CD4-positive, alpha-beta T cell treated with Interleukin-6 for 4 hours (primary cell): ENCODE measurements at places on chromosomes 5 and 9.

DNA sequence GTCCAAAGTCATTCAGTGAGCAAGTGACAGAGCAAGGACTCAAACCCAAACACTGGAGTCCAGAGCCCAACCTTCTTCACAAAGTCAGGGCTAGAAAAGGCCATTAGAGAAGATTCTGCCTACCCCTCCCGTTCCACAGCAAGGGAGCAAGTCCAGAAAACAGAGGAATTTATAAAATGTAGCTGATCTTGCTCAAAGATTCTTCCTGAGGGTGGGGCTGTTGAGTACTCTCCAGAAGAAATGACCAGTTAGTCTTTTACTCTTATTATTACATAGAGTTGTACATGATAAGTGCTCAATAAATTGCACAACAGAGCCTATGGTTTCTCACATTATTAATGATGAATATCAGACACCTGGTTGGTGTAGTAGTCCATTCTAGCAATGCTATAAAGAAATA, 39.3 kb upstream of the HMHB1 start:
- DNase-seq: no peak

DNA sequence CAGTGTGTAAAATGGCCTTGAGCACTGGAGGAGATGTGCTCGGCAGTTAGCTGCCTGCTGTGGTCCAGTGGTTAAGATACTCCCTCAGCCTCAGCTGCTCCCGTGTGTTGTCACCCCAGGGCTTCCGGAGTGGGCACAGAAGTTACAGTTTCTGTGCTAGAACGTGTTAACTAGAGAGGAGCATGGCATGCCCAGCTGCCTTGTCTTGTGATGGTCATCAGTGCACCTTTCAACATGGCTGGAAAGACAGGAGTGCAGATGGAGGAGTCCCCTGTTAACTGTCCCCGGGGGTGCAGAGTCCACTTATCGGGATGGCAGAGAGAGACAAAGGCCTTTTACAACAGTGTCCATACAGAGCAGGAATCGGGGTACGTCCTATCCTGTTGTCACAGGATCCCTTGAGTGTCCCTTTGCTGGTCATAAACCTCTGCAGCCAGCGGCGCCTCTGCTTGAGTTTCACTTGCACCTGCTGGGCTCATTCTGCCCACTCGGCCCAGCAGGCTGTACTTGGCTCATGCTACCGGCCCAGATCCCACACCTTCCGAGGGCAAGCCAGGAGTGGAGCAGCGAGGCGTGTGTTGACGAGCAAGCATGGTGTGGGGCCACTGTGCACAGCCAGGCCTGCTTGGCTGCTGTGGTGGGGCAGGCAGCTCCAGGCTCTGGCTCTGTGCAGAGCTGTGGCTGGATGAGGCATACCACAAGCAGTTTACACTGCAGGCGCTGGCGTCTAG, 112.6 kb downstream of the EHMT1 start:
- no peak for DNase-seq

- DNase-seq: no peak
Observed at GRCh38 chr5:177608243-177609075, 8.5 kb downstream of the B4GALT7 start.

GRCh38 chr5:133428072-133428660, 184.2 kb downstream of the FSTL4 start:
- DNase-seq: no peak

GRCh38 chr9:93826209-93826608, 128.9 kb downstream of the BARX1 start:
- peak; percentile 59 for DNase-seq

- DNase-seq: no peak
Observed at GRCh38 chr5:133884569-133885311, 83.7 kb downstream of the C5orf15 start.

DNA sequence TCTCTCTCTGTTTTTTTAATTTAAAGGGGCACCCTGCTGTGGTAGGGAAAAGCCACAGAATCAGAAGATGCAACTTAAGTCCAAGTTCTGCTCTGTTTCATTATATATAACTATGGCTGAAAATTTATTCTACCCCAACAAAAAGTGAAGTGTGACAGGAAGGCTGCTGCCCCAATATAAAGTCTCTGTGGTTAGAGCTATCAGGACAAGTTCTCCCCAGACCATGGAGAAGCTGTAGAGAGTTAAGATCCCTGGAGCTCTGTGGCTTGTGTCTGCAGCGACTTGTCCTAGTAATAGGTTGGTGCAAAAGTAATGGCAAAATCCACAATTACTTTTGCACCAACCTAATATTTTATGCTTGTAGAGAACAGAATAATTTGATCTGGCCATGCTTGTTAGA, 250.9 kb downstream of the PSAT1 start:
- DNase-seq: no peak

DNA sequence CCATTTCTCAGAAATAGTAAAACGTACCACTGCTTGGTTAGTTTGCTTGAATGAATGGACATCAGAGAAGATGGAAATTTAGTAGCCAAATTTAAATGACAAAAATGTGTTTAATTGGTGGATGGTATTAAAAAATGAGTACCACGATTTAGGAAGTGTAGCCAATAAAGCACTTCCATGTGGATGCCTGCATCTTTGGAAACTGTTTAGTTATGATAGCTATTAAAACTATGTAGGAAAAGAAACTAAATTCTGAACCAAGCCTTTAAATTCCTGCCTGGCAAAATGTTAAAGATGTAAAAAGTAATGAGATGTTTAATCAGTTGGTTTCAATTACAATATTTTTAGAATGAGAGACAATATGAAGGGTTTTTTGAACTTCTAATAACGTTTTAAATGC, 94.8 kb downstream of the NUDT12 start:
- no peak for DNase-seq
